T-helper 17 cell (primary cell): ENCODE measurements at places on chromosomes 1 and 21.

GRCh38 chr1:156226116-156226538 lies 13.3 kb downstream of the PMF1 start:
- DNase-seq, result no peak
- peaks cover 18% of the 10 kb centered on the region for H3K36me3 ChIP-seq
- H3K4me1 ChIP-seq, result peaks cover 34% of the 10 kb centered on the region
- no peak overlapping the region for H3K4me3 ChIP-seq
- H3K27me3 ChIP-seq, result no peaks in the 10 kb centered on the region
- no peak overlapping the region for H3K27ac ChIP-seq

GRCh38 chr21:46135782-46136395 lies 19.5 kb downstream of the FTCD start:
- H3K27me3 ChIP-seq, result peaks cover 17% of the 10 kb centered on the region
- no peaks in the 10 kb centered on the region for H3K36me3 ChIP-seq
- H3K27ac ChIP-seq, result no peak overlapping the region
- no peaks in the 10 kb centered on the region for H3K4me1 ChIP-seq

GRCh38 chr1:7550261-7550865 lies 220.7 kb upstream of the VAMP3 start:
- H3K4me1 ChIP-seq, result peaks cover 14% of the 10 kb centered on the region
- no peak overlapping the region for H3K27ac ChIP-seq
- no peak for DNase-seq

DNA sequence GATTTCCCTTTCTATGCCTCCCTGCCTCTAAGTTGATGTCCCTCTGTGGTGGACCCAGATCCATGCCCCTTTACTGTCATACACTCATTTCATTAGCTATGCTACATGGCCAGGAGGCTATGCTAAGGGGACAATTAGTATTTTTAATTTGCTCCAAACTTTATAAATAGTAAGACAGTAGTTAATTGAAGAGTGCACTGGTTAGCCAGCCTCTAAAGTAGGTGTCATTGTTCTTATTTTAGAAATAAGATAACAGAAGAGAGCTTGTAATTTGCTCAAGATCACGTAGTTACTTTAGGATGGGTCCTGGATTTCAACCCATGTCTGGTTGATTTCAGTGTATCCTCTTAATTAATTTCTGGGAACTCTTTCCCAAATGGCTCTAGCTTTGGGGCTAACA lies 29.4 kb upstream of the GNG12 start:
- H3K4me3 ChIP-seq, result no peak overlapping the region
- peaks cover 2% of the 10 kb centered on the region for H3K36me3 ChIP-seq
- DNase-seq, result no peak
- no peaks in the 10 kb centered on the region for H3K4me1 ChIP-seq
- H3K27ac ChIP-seq, result no peak overlapping the region

- no peaks in the 10 kb centered on the region for H3K27me3 ChIP-seq
- no peaks in the 10 kb centered on the region for H3K36me3 ChIP-seq
- no peak for DNase-seq
- H3K4me1 ChIP-seq, result peaks cover 22% of the 10 kb centered on the region
- H3K4me3 ChIP-seq, result peak overlapping the region; percentile 72
- H3K27ac ChIP-seq, result peak overlapping the region; percentile 60
These were observed 26.8 kb downstream of the GFI1 start for GRCh38 chr1:92459871-92460320.

DNA sequence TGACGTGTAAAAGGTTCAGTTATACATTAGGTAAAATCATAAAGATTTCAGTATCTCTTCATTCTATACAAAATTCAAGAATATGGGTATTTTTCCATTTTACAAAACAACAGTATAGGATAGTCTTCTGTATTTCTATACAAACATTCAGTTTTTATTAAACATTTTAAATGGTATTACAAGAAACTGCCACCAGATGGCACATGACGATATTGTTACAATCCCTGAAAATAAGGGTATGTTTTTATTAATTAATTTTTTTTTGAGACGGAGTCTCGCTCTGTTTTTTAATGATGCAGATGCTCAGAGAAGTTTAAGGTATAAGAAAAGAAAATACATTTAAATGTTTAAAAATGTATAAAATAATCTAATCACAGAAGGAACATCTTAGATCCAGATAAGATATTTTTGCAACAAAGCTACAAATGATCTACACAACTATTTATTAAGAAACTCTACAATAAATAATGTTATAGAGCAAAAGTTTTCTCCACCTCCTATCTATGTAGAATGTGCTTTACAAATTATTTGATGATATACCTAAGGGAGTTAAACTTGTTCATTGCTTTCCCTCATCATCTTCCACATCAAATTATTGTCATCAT lies 23.5 kb upstream of the RSBN1 start:
- no peak for DNase-seq
- peaks cover 9% of the 10 kb centered on the region for H3K4me1 ChIP-seq
- no peaks in the 10 kb centered on the region for H3K27me3 ChIP-seq
- peaks cover 6% of the 10 kb centered on the region for H3K36me3 ChIP-seq
